Fibroblast of skin of right biceps (primary cell): ENCODE measurements at places on chromosomes 4 and X.
A peak's percentile ranks its signal among the peaks of the same experiment; 100 is the strongest.

- no peak for DNase-seq
Observed at GRCh38 chr4:53455766-53456165, 78.3 kb downstream of the FIP1L1 start.

- DNase-seq: no peak
Observed at GRCh38 chr4:79217025-79217424, 108.8 kb downstream of the NAA11 start.

DNA sequence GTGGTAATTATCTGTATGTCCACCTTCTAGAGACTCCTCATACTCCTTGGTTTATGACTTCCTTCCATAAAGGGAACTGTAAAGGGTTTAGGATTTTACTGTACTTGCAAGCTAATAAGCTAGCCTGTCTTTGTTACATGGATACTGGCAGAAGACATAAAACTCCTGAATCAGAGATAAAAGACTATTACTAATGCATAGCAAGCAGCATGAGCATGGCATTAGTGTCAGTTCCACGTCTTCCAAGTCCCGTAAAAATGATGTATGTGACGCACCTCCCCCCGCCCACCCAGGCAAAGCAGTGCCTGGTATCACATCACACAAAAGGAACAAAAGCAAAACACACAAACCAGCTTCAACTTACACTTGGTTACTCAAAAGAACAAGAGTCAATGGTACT lies 71.0 kb downstream of the SLC10A6 start:
- DNase-seq: no peak

- DNase-seq: no peak
Observed at GRCh38 chr4:123984886-123985285, 588.3 kb downstream of the SPRY1 start.

DNA sequence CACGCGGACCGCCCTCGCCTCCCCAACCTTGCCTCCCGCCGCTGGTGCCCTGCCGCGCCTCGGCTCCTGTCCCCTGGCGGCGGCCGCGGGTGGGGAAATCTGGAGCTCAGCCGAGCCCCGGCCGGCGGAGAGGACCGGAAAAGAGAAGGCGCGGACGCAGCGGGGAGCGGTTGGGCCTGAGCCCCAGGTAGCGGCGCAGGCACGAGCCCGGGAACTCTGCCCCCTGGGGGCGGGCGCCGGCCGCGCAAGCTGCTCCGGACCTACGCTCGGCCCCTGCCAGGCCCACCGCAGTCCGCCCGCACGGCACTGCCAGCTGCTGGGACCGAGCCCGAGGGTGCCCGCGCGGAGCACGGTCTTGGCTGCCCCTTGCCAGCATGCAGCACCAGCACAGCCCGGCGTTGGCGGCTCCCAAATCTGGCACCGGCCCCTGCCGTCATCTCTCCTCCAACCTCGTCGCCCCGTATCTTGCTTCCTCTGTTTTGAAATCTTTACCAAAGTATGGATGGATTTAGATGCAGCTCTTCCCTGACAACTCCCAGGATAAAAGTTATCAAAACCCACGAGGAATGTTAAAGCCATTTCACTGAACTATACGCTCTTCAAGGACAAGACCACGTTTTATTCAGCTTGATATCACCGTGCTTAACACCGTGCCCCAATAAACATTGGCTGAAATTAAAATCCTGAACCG lies at the start of gene PRSS12:
TSS of gene PRSS12 (minus strand) at position 161 of the 691 bp plus-strand sequence. CDS start 283 bp downstream, outside the sequence.
- peak; percentile 82 for DNase-seq
